Dermis microvascular lymphatic vessel endothelial cell (primary cell): ENCODE measurements at places on chromosomes 6 and 20. TPM values are rescaled to one million over a fixed set of nuclear protein-coding genes. Genes with fewer than 3 reads are reported as not detected.

Gene FAM184A
- 0.13 and 0.25 TPM in 2 replicates for total RNA-seq

GRCh38 chr6:34416877-34417371, 8.9 kb downstream of the RPS10 start:
- DNase-seq: no peak

GRCh38 chr6:14734052-14734415, 511.8 kb upstream of the JARID2 start:
- no peak for DNase-seq

- DNase-seq: no peak
These were observed 27.0 kb downstream of the ELOVL2 start for GRCh38 chr6:11017090-11017489.

Gene PDYN
- not detected in 2 replicates for total RNA-seq

GRCh38 chr20:21693322-21693721, 12.1 kb upstream of the PAX1 start:
- DNase-seq: no peak

Gene SLC13A3
- total RNA-seq: under 0.01 and 0.13 TPM in 2 replicates

Gene MAP3K5
- 2.3 and 3.0 TPM in 2 replicates for total RNA-seq

- no peak for DNase-seq
These were observed 327.3 kb upstream of the NOX3 start for GRCh38 chr6:155782739-155783459.

Gene SMPDL3A
- total RNA-seq: 2.3 and 5.3 TPM in 2 replicates

- no peak for DNase-seq
These were observed 138.9 kb downstream of the ADGRG6 start for GRCh38 chr6:142440600-142441293.

DNA sequence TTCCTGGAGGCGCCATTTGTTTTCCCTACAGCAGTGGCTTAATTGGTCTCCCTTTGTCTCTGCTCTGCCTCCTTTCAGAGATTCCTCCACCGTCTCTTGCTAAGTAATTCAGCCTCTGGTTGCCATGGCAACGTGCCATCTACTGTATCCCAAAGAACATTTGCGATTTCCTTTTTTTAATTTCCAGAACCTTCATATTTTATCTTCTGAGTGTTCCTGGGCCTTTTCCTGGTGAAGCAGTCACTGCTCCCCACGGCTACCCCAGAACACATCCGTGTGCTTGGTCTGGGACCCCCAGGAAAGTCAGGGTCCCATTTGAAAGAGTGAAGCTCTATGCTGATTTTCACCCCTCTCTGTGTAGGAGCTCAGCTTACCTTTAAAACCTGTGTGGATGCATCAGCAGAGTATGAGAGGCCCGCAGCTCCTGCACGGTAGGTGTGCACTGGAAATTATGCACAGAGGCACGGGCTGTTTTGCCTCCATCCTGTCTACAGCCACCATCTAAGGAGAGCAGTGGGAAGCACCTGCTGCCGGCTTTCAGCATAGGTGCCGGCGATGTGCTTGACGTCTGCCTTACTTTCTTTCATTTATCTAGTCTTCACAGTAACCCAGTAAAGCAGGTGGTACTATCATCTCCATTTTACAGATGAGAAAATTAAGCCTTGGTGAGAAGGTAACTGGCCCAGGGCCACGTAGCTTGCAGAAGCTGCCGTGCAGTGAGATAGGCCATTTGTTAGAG, 122.8 kb downstream of the SYCP2 start:
- DNase-seq: no peak

- DNase-seq: no peak
These were observed 190.3 kb upstream of the TAB2 start for GRCh38 chr6:149127212-149127611.

Gene APOBEC2
- total RNA-seq: not detected in 2 replicates

Gene PRR18
- total RNA-seq: not detected in 2 replicates

- DNase-seq: no peak
These were observed 11.3 kb downstream of the CYP24A1 start for GRCh38 chr20:54162378-54163009.

DNA sequence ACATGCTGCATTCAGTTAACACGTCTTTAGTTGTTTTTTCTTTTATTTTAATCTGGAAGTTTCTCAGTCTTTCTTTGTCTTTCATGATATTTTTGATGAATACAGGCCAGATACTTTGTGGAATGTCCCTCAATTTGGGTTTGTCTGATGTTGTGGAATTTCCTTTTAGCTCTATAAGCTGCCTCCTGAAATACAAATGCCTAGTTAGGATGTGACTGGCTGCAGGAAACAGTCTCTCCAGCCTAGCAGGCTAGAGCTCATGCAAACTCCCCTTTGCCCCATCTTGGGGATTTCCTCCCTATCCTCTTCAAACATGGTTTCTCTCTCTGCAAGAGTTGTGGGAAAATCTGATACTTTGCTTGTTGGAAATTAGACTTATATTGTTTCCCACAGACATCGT, 89.3 kb upstream of the JAG1 start:
- peak; percentile 16 for DNase-seq

GRCh38 chr6:76771059-76771634, 692.1 kb downstream of the HTR1B start:
- peak; percentile 80 for DNase-seq

GRCh38 chr6:147040121-147040910, 163.9 kb upstream of the STXBP5 start:
- no peak for DNase-seq

- DNase-seq: no peak
These were observed 1.1 kb upstream of the PRELID3B start for GRCh38 chr20:59043698-59044097.

Gene AVP
- not detected in 2 replicates for total RNA-seq

DNA sequence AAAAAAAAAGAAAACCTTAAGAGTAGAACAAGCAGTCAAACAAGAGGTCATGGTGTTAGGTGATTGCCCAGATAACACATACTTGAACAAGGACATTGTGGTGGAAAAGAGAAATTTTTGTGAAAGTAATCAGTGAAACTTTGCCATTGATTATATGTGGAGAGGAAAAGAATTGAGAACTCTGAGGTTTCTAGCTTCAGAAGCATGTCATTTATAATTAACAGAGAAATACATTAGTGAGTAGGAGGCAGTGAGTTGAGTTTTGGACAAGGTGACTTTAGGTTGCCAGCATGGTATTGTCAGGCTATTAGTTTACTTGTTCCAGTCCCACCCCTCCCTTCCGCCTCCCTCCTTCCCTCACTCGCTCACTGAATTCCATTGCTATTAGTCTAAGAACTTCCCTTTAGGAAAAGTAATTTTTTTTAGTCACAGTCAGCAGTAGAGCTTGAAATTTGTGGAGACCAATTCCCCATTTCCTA, 17.2 kb downstream of the TAB2 start:
- DNase-seq: no peak

DNA sequence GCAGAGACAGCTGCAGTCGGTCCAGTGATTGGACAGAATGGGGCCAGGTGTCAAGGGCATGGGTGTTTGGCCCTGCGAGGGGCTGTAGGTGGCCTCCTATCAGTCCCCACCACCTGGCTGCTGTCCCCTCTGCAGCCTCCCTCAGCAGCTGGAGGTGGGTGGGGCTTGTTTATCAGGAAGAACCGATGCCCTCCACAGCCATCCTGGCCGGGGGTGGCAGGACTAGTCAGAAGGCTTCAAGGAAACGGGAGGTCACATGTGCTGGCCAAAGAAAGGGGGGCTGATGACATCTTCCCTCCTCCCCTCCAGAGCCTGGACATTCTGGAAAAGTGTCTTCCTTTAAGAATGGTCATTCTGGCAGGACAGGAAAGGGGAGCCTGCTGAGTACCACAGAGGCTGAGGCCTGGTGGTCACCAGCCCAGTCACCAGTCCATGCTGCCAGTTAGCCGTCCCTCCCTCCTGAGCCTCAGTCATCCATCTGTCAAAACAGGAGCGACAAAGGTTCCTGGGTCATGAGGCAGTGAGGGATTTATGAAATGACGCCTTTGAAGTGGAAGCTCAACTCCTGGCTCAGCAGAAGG, 4.1 kb downstream of the FAM210B start:
- DNase-seq: peak; percentile 62

DNA sequence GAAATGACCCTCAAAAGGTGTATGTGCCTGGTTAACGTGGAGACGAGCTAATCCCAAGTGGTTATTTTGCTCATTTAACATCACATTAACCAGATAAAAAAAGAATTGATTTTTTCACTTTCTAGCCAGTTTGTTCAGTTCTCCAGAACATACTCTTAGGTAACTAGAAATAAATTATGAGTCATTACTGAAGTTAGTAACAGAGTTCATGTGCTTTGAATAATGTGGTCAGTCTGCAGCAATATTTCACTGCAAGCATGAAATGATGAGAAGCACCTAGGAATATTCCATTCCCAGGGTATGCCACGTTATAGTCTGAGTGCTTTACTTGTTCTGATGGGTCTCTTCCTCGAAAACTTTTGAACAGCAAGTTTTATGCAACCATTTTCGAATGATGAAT, 138.3 kb upstream of the INSM1 start:
- DNase-seq: no peak

DNA sequence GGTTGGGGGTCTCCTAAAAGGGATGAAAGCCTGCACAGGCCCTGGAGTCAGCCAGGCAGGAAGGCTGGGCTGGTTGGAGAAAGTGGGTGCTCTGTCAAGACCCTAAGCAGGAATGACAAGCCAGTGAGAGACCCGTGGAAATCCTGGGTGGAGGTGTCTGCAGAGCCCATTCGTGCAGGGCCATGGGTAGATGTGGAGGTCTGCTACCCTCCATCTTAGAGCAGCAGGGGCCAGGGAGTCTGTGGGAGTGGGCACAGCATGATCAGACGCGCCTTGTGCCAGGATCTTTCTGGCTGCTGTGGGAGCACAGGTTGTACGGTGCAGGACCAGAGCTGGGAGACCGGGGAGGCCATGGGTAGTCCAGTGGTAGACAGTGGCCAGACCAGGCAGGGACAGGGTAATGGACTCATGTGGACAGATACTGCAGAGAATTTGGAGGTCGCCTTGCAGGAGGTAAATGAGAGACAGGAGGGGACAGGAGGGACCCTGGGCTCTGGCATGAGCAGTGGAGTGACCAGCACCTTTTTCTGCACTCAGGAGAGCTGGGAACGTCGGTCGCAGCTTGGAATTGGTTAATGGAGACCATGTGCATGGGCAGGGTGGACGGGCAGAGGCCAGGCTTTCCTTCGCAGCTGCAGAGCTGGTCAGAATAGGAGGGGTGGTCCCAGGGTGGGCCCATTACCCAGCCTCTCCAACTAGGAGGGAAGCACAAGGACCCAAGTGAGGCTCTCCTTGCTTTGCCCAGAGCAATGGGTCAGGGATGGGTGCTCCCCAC, 203.5 kb upstream of the PMEPA1 start:
- DNase-seq: no peak

Gene PCIF1
- total RNA-seq: 7.2 and 11.5 TPM in 2 replicates

GRCh38 chr20:12989586-12990115, 19.1 kb upstream of the SPTLC3 start:
- no peak for DNase-seq

DNA sequence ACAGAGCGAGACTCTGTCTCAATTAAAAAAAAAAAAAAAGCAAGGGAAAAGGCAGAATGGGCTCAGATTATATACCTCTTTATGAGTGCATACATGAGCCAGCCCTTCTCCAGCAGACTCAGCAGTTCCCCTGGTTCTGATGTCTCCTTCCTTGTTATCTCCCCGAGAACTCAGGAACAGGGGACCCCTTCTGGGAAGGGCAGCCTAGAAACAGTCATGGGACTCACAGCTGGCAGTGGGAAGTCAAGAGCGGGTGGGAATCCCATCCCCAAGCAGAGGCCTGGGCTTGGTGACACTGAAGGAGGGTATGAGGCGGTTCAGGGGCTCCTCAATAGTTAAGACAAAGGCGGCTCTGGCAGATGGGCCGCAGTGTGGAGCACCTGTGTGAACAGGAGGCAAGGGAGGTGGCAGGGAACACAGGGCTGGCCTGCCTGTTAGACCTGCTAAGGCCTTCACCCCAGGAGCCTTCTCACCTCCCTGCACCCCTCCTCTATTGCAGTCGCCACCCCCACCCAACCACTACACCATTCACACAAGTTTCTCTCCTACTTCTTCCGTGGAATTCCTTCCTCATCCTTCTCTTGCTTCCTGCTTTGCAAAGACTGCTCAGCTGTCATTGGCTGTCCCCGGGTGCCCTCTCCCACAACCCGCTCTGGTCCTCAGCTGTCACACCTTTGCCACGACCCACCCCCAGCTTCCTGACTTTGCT, 29.7 kb upstream of the MDFI start:
- no peak for DNase-seq

GRCh38 chr6:135383766-135384165, 113.8 kb downstream of the AHI1 start:
- DNase-seq: no peak
